ENCODE measurements at places on chromosomes 11 and 22.
A peak's percentile ranks its signal among the peaks of the same experiment; 100 is the strongest.

GRCh38 chr11:113488931-113489351, 13.7 kb upstream of the DRD2 start:
- no peak for DNase-seq

GRCh38 chr11:42410251-42410955, 901.4 kb upstream of the API5 start:
- DNase-seq = peak; percentile 11

- no peak for DNase-seq
These were observed 13.6 kb downstream of the RNF215 start for GRCh38 chr22:30373331-30374325.

DNA sequence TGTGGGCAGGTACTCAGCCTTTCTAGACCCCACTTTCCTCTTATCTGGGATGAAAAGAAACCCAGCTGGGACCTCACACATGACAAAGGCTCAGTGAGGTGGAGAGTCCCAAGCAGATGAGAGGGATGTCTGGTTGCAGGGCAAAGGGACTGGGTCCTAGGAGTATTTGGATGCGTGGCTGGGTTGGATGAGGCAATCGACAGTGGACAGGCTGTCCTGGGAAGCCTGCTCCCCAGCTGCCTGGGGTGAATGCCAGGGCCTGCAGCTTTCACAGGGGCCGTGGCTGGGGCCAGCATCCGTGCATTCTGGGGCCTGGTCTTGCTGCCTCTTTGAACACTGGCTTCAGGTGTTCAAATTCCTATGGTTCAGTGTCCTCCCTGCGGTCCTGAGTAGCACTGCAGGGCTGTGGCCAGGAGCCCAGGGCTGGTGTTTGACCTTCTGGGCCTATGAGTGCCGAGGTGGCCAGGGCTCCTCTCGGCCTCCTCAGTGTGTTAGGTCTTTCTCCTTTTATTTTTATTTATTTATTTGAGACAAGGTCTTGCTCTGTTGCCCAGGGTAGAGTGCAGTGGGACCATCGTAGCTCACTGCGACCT, 65.3 kb downstream of the MCM5 start:
- no peak for DNase-seq

DNA sequence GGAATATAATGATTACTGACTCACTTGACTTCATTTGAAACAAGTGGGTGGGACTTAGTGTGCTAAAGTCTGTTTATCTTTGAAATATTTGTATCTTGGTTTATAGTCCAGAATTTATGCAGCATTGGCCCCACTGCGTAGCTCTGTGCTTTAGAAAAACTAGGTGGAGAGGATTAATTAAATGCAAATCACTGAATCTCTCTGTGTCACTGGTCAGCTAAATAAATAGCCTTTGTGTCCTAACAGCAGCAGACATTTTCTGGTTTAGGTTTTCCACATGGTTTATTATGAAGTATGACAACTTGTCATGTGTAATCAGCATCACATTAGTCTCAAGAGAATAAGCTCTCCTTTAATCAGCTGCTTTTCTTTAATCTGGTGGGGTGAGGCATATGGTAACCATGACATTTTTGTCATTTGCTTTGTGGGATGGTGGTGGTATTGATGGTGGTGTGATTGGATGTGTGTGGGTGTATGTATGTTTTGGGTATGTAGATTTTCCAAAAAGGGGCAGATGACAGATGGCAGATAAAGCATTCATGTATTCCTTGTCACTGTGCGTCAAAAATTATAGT, 33.9 kb downstream of the BCL2L13 start:
- no peak for DNase-seq

- no peak for DNase-seq
These were observed 96.1 kb downstream of the SHANK2 start for GRCh38 chr11:71156301-71156700.

DNA sequence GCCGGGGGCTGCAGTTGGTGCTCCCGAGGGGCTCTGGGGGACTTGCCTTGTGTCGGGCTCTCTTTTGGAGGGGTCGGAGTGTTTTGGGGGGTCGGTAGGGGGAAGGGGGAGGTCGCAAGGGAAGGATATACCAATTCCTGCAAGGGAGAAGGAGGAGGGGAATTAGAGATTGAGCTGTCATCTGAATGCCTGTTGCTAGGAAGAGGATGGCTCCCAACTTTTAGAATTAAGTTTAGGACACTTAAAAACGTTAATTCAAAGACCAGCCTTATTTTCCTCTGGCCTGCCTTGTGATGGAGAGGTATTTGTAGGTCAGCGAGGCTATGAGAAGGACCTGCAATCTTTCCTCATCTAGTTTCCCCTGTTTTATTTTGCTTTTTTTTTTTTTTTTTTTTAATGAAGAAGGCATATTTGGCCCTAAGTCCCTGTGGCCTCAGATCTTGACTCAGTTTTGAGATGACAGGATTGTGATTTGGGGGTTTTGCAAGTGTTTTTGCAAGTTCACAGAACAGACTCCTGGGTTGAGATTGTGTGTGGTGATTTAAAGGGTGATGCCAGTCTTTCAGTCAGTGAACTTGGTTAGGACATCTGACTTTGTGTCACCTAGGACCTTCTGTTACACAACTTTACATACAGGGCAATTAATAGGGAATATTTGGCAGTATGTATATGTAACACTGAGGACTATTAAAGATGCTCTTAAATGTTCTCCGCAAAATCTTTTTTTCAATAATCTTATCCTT, 672 bp downstream of the TMEM135 start:
- no peak for DNase-seq

DNA sequence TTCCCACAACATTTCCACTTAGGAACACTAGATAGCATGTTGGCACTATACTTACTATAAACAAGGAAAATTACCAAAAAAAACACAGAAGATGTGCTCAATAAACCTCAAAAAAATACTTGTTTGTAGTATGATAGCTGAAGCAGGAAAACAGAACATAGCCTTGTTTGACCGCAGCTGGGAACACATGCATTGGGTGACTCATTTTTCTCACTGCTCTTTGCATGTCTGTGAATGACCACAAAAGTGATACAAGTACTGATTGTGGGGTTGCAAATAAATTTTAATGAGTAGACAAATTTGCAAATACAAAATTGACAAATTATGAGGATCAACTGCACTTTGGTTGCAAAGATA, 22.8 kb upstream of the GUCY1A2 start:
- DNase-seq = peak; percentile 77

DNA sequence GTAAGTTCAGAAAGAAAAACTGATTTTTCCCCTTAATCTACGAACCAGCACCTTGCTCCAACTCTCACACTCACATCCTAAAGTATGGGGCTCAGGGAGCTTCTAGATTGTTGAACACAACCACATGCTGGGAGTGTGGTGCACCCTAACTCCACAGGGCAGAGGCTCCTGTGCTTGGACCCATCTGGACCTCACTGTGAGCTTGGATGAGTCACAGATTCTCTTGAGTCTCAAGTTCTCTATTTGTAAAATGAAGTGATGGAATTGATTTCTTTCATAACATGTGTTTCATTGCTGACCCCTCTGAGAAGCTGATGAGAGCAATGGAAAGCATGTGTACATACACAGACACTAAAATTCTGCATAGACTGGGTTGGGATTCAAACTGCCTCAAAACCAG, 109.7 kb downstream of the PGR start:
- DNase-seq = no peak

DNA sequence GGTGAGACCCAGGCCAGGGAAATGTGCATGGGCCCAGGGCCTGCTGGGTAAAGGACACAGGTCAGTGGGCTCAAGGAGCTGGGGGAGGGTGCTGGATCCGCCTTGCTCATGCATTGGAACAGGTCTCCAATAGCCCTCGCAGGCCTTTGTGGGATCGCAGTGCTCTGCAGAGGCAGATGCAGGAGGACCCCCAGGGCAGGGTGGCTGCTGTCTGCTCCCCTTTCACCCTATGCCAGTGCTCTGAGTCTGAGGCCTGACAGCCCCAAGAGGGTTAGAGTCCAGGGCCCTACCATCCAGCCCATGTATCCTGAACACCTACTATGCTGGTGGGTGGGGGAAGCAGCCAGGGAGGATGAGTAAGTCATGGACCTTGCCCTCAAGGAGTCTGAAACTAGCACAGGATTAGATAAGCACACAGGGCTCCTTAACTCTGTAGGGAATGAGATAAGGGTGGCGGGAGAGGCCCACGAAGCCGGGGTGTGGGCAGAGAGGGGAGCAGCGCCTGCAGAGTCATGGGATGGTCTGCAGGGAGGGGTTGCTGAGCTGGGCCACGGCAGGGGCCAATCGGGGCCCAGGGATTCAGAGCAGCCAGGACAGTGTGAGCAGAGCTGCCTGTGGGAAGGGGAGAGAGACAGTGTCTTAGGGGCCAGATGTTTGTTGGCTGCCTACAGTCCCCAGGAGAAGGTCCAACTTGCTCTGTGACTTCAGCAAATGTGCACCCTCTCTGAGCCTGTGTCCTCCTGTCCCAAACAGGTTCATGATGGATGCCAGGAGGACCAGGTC, 10.5 kb upstream of the EHD1 start:
- no peak for DNase-seq

- no peak for DNase-seq
These were observed 19.5 kb downstream of the BLID start for GRCh38 chr11:122096272-122097112.

GRCh38 chr22:46770726-46771125, 8.3 kb downstream of the TBC1D22A start:
- no peak for DNase-seq

GRCh38 chr11:84260862-84261261, 974.7 kb upstream of the CCDC90B start:
- DNase-seq = no peak

DNA sequence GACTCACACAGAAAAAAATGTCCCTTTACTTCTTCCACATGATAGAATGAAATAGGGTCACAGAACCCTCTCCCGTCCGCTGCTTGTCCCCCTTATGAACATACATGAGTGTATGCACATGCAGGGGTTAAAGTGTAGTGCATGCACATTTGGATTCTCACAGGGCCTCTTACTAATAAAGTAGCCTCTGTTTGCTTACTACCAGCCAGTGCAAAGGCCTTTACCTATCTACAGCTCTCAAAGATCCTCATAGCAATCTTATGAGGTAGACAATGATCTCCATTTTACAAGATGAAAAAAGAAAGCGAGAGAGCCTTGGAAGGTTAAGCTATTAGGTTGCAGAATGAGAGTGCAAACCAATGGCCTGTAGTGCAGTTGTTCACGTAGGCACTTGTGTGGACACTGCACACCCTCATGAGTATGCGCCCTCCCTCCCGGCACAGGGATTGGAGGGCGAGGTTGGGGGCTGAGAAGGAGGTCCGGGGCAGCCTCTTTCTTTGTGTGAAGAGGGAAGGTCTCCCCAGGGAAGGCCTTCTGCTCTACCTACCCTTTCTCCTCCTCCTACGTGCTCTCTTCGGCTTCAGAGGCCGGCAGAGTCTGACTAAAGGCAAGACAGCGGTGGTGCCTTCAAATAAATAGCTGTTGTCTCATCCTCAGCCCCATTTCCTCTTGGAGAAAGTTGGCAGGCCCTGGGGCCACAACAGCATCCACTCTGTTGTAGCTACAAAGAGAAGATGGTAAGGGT, 91.3 kb downstream of the CEP164 start:
- DNase-seq = no peak
